ENCODE measurements at places on chromosomes 2 and 18.
A peak's percentile ranks its signal among the peaks of the same experiment; 100 is the strongest.

DNA sequence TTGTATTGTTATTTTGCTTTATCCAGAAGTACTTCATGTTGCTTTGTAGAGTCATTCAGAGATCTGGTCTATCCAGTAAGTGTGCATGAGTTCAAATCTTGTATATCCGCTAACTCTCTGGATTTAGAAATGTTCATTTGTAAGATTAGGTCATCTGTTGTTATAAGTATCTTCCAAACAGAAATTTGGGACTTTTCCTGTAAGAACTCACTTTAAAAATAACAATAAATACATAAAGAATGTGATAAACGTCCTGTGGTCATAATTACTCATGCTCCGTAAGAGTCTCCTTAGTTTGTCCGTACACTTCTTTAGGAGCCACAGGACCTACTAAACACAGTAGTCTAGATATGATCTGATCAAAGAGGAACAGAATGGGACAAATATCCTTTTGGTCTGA lies 699.9 kb upstream of the SLC8A1 start:
- DNase-seq = no peak

DNA sequence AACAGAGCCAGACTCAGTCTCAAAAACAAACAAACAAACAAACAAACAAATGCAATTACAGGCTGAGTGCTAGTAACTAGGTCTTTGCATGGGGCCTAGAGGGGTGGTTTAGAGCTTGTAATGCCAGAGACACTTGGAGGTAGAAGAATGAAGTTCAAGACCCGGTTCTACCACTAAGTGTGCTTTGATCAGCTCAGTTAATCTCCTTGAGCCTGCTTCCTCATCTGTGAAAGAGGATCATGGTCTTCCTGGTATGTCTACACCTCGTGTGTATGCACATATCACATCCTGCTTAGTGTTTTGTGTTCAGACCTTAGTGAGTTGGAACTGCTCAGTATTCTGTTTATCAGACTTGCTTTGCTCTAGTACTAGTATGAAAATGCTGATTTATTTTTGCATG lies 4.8 kb upstream of the ATP6V1C2 start:
- no peak for DNase-seq

DNA sequence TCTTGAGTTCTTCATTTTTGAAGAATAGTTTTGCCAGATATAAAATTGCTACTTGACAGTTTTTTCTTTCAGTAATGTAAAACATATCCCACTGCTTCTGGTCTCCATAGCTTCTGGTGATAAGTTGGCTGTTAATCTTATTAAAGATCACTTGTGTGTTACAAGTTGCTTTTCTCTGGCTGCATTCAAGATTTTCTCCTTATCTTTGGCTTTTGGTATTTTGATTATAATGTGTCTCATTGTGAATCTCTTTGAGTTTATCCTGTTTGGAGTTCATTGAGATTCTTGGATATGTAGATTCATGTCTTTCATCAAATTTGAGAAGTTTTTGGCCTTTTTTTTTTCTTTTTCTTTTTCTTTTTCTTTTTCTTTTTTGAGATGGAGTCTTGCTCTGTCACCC lies 20.2 kb upstream of the ADNP2 start:
- no peak for DNase-seq

GRCh38 chr2:199488772-199489400 lies 31.1 kb upstream of the SATB2 start:
- no peak for DNase-seq

GRCh38 chr2:65343386-65343785 lies 89.0 kb downstream of the SPRED2 start:
- DNase-seq = no peak

GRCh38 chr2:236257136-236257535 lies 7.1 kb downstream of the ASB18 start:
- DNase-seq = no peak

DNA sequence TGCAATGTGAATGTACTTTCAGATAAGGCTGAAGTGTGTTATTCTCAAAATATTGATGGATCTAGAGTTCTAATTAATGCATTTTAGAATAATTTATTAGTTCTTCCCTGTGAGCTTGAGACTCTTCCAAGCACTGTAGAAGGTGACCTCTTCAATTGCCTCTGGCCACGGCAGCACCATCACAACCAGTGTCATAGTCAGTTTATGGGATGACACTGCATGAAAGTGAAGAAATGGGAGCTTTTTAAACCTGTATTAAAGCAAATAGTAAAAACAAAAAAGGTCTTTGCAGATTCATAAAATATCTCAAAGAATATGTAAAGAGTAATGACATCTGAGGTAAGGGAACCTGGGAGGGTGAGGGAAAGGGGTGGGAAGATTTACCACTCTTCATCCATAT lies 52.0 kb downstream of the OXER1 start:
- DNase-seq = no peak

GRCh38 chr2:235439959-235440662 lies 53.7 kb upstream of the AGAP1 start:
- DNase-seq = no peak

GRCh38 chr2:177396703-177397460 lies 4.3 kb downstream of the AGPS start:
- DNase-seq = no peak

GRCh38 chr2:33321236-33321771 lies 155.1 kb upstream of the RASGRP3 start:
- DNase-seq = no peak

DNA sequence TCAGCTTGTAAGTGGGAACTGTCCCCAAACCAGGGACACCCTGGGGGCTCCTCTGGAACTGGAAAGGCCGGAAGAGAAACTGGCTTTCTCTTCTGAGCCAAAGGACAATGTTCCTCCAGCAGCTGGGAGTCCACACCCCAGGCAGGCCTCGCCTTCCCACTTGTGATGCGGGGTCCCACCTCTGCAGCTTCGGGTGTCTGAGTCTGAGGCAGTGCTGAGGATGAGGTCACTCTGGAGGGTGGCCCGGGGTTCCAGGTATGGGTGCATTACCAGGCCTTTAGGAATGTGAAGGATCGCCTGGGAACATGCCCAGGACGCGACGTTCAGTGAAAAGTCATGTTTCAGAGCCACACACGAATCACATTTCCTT lies 18.2 kb upstream of the BOK start:
- DNase-seq = no peak

GRCh38 chr2:23691106-23691470 lies 235.8 kb downstream of the ATAD2B start:
- no peak for DNase-seq

DNA sequence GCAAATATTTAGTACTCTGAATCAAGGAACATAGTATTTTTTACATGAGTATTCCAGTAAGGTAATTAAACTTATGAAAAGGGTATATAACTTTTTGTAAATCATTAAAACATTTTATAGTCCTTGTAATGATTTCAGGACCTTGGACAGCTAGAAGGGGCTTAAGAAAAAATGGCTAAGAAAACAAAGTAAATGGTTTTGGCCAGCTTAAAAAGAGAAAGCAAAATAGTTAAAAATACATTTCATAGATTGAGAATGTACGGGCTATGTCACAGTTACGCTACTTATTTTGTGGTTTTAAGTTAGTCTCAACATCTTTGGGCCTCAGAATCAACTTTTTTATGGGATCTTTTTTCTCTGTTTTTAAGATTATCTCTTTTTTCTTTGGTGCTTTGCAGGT lies 26.7 kb downstream of the POLI start:
- no peak for DNase-seq

DNA sequence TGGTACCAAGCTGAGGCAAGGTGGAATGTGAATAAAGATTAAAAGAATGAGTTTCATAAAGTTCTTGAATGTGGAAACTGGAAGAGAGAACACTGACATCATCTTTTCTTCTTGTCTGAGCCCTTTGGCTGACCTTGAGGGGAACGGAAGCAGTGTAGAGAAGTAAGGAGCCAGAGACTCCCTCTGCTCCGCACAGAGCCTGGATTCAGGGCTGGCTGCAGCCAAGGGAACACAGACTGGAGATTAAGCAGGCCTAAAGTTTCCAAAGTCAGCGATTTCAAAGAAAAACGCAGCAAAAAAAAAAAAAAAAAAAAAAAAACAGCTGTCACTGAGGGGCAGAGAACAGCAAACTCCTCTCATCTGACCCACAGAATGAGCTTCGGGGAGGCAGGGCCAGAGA lies 19.3 kb upstream of the ALK start:
- no peak for DNase-seq

GRCh38 chr2:101419096-101419663 lies 31.9 kb upstream of the CREG2 start:
- peak; percentile 32 for DNase-seq

DNA sequence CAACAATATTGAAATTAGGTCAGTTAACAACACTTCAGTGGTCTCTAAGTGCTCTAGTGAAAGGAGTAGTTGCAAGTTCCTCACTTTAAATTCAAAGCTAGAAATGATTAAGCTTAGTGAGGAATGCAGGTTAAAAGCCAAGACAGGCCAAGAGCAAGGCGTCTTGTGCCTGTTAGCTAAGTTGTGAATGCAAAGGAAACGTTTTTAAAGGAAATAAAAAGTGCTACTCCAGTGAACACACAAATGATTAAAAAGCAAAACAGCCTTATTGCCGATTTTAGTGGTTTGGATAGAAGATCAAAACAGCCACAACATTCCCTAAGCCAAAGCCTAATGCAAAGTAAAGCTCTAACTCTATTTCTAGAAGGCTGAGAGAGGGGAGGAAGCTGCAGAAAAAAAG lies 44.7 kb downstream of the ANTXR1 start:
- DNase-seq = no peak

- no peak for DNase-seq
Measured at GRCh38 chr2:229118336-229118735, 152.8 kb downstream of the PID1 start.

DNA sequence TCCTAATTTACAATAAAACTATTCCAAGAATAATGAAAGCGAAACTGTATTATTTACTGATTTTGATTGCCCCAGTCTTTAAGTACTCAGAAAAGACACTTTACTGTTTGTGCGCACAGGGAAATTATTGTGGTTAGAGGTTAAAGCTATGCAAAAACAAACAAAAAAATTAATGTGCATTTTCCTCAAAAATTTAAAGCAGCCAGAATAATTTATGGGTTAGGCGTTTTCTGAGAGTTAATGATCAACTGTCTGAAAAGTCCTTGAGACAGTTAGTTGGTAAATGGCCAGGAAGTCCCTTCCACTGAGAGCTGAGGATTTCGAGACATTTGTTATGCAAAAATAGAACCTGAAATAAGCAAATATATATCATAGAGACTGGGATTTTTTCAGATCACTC lies 143.3 kb downstream of the IRS1 start:
- DNase-seq = no peak

DNA sequence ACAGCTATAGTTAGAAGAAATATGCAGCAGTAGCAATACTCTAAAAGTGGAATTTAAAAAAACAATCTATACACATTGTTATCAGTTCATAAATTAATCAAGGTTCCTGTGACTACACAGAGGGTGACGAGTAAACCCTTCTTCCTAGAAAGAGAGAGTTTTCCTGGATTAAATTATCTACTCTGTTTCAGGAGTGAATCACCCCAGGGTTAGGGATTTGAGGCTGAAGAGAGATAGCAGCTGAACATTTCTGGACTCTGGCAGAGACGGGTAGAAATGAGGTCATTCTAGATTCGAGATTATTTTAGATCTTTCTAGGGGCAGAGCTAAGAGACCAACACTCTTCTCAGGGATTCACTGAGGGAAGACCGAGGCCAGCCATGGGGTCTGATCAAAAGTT lies 38.8 kb upstream of the PMAIP1 start:
- DNase-seq = no peak

DNA sequence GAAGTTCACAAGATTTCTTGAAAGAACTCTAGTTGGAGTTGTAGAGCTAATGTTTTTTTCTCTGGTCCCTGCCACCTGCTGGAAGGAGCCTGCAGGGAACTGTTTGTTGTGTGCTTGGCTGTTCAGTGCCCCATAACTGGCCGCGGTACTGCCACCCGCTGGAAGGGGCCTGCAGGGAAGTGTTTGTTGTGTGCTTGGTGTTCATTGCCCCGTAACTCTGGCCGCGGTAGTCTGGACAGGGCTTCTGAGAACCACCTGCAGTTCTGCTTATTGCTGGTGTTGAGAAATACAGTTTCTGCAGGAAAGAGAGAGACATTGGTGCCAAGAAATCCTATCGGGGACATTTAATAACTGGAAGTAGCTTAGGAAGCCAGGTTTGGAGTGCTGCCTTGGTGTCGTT lies 58.1 kb downstream of the AGAP1 start:
- no peak for DNase-seq

GRCh38 chr18:12928206-12928605 lies 19.6 kb upstream of the SEH1L start:
- no peak for DNase-seq

DNA sequence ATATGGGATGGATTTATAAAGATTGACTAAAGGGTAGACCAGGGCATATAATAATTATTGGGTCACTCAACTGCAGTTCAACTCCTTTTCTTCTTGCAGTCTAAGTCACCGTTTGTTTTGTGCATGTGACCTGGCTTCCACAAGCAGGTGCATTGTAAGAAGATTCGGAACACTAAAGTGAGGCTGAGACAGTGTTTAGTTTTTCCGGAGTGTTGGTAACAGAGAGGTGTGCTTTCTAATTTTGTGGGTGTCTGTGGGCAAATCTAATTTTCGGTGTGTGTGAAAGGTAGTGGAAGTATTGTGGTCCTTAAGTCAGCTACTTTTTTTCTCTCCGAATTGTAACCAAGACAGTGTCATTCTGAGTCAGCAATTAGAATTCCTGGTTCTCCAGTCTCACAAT lies 184.5 kb downstream of the CDH19 start:
- no peak for DNase-seq

DNA sequence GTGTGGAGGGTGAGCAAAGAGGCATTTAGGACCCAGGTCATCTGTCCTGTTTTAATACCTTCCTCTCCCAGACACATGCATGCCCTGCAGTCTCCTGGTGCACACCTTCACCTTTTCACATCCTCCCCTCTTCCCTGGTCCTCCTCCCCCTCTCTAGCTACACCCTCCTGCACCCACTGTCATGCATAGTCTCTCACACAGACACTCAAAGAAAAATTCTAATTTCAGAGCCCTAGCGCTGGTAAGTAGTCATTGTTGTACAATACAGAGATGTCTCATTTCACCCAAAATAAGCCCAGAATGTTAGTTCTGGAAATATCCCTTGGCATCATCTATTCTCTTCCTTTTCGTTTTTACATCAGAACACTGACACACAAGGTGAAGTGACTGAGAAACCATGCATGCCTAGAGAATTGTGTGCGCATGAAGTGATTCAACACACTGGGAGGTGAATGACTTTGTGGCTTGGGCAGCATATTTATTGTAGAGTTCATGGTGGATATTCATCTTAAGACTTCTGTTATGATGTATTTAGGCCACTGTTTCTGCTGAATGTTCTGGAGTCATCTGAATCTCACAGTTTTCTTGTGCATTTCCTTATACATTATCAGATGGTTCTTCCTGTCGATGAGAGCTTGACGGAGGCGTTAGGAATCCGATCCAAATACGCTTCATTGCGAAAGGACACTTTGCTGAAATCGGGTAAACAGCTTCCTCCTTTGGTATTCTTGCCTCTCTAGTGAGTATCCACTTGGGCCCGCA lies 69.9 kb downstream of the COA5 start:
- DNase-seq = no peak
